ENCODE measurements at places on chromosomes 2 and 18.

- no peak for DNase-seq
Observed at GRCh38 chr18:70973626-70974025, 684.8 kb downstream of the SOCS6 start.

GRCh38 chr2:186962085-186962747 is 113.2 kb upstream of the ZSWIM2 start:
- no peak for DNase-seq

- DNase-seq, result no peak
Observed at GRCh38 chr2:85516653-85517389, 22.1 kb upstream of the MAT2A start.

- DNase-seq, result no peak
Observed at GRCh38 chr18:80228051-80228848, 19.1 kb downstream of the PARD6G start.

- no peak for DNase-seq
Observed at GRCh38 chr2:128803222-128803621, 484.6 kb upstream of the HS6ST1 start.

GRCh38 chr2:129929321-129930290 is 49.9 kb upstream of the RAB6C start:
- peak; percentile 70 for DNase-seq

DNA sequence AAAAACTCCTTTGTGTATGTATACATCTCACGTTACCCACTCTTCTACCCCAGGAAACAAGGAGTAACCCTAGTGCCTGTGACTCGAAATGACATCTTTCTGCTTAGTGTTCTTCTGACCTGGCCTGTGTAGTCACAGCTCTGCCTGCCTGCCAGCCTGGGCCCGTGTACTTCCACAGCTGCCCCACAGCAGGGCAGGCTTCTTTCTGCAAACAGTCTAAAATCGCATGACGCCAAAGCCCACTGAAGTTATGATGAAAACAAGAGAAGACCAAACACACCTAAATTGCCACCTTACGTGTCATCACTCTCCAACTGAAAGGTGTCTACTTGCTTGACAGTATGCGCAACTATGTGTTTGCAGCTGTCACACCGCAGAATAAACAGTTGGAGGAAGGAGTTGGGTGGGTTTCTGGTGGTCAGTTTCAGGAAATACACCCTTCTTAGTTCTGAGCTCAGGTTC is 1.5 kb downstream of the GAREM1 start:
- DNase-seq, result peak; percentile 32

- DNase-seq, result no peak
Observed at GRCh38 chr2:139825726-139826125, 1045.5 kb upstream of the NXPH2 start.

GRCh38 chr2:2698182-2699120 is 367.4 kb upstream of the MYT1L start:
- DNase-seq, result no peak

- DNase-seq, result no peak
Observed at GRCh38 chr2:230226051-230226551, 565 bp downstream of the SP140 start.

DNA sequence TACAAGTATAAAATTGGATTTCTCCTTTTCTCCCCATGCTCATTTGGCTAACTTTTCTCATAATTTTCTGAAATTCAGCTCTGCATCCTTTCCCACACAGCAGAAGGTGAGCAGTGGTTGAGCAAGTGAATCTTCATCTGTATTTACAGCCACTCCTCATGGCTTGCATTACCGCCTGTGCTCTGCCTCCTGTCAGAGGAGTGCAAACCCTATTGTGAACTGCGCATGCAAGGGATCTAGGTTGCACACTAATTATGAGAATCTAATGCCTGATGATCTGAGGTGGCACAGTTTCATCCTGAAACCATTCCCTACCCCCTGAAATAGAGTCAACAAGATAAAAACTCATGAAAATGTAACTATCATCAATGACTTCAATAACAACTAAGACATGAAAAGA is 20.0 kb downstream of the ME2 start:
- DNase-seq, result no peak
